ENCODE measurements at places on chromosomes 12 and 14.
A peak's percentile ranks its signal among the peaks of the same experiment; 100 is the strongest.

DNA sequence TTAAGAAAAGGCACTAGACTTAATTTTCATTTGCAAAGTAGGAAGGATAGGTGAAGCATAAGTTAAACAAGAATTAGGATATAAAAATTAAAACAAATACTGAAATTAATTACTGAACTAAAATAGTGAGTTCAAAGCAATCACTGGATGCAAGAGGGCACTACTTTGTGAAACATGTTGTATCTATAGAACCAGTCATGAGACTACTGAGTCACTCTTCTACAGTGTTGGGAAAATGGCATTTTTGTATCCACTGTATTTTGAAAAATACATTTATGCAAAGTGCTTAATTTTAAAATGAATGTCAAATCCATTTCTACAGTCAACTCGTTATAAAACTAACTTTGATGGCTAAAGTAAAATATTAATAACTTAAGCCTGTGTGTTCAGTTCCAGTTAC lies 47.9 kb downstream of the SEL1L start:
- no peak for DNase-seq

- DNase-seq: no peak
Measured at GRCh38 chr14:101968186-101968585, 3.8 kb downstream of the DYNC1H1 start.

DNA sequence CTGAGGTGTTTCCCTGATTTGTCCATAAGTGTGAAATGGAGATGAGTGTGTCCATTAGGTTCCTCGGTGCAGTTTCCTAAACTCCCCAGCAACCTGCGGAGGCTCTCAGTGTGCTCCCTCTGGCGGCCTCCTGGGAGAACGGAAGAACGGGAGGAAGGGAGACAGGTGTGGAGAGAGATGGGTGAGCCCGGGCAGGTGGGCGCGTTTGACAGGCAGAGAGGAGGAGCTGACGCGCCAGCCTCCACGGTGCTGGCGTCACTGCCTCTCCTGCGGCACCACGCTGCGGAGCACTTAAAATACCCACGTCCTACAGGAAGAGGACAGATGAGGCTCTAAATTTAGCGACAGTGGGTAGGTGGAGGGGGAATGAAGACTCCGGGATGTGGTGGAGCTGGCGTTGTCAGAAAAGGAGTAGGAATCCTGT lies 26.8 kb upstream of the PEX5 start:
- no peak for DNase-seq

GRCh38 chr14:85934123-85934885 lies 404.4 kb downstream of the FLRT2 start:
- DNase-seq: no peak

GRCh38 chr12:13161172-13161571 lies 35.4 kb upstream of the EMP1 start:
- DNase-seq: no peak

- peak; percentile 29 for DNase-seq
Measured at GRCh38 chr14:38553586-38553985, 297.7 kb upstream of the CLEC14A start.

DNA sequence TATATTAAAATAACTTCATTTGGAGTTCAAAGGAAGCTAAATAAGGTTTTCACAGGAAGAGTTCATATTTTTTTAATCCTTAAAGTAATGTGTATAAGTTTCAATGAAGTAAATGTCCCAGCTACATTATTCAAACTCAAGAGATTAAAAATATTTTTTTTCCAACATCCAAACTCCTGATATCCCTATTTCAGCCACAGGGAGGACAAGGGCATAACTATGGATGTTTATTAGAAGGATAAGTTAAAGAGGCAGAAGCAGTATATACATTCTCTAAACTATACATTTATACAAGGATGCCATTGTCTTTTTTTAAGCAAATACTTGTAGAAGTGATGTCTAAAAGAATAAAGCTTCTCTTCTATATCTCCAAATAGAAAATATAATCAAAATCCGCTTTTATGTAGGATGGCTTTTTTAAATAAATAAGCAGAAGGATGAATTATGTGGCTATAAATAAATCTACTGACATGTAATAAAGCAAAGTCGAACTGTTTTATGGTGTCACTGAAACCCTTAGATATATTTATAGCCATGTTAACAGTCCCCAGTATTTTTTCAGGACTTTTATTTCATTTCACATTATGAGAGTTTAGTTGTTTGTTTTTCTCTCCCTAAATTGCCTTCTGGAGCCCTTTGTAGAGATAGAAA lies 936.5 kb downstream of the DIO2 start:
- DNase-seq: no peak

DNA sequence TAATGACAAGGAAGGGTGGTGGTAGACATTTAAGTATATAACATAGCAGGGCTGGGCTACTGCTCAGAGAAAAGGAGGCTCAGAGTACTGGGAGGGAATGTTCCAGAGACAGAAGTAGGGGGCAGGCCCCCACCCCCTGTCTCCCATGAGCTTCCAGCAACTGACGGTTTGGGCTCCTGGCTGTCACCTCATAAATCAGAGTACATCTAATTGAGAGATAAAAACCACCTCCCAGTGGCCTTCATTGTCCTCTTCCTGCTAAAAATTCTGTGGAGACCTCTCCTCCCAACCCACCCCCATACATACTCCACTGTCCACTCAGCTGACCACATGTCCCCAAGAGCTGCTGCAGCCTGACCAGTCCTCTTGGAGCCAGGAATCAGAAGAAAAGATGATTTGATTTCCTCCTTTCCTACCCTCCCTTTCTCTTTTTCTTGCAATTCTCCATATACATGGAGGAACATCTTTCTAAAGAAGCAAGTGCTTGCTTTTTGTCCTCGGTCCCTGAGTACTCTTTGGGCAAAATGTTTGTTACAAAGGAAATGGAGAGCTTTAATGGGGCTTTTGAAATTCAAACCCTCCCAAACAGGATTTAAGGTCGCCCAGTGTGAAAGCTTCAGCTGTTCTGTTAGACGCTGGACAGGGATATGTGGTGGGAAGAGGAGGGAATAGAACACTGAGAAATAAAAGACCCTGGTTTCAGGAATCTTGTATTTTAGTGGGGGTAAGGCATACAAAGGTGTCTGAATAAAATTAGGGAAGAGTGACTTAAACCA lies 16.4 kb upstream of the KCNA5 start:
- no peak for DNase-seq

DNA sequence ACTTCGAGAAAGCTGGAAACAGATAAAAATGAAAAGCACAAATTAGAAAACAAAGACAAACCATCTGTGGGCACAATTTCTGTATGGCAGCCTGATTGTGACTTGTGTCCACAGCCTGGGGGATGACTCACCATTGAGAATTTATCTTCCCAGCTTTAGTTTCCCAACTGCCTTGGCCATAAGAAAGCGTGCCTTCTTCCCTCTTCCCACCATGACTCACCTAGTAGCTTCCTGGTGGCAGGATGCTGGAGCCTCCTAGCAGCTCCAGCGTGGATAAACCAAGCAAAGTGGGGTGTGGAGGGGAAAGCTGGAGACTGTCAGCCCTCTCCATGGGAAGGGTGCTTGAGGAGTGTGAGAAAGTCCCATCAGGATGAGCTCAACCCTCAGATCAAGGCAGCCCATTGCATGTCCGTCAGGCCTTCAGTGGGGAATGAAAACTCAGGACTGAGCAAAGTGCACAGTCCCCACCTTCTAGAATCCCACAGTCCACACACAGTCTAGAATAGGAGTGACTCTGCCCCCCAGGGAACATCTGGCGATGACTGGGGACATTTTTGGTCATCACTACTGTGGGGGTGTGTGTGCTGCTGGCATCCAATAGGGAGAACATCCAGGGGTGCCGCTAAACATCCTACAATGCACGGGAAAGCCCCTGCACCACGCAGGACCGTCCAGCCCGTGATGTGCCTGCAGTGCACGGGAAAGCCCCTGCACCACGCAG lies 22.4 kb upstream of the SERPINA6 start:
- DNase-seq: no peak

- peak; percentile 12 for DNase-seq
Measured at GRCh38 chr12:80553316-80553715, 109.3 kb downstream of the PTPRQ start.

GRCh38 chr12:54328595-54329337 lies 3.8 kb downstream of the COPZ1 start:
- no peak for DNase-seq

- DNase-seq: no peak
Measured at GRCh38 chr12:11757095-11757494, 107.6 kb downstream of the ETV6 start.

GRCh38 chr14:54127526-54127925 lies 170.9 kb upstream of the BMP4 start:
- no peak for DNase-seq

GRCh38 chr12:92244036-92244435 lies 98.4 kb upstream of the BTG1 start:
- no peak for DNase-seq

DNA sequence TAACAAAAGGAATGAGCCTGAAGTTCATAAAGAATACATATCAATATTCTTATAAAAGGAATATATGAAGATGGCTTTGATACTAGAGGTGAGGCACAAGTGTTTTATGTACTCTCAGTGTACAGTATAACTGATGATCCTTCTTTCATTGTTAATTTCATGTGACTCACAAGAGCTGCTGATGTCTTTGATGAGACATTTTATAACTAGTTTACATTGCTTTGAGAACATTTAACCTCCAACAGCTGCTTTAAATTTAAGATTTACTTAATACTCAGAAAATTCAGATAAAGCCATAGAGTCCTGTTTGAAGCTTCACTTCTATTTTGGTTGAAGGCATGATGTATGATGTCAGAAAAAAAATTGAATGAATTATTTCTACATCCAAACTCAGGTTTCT lies 59.8 kb downstream of the WASHC4 start:
- no peak for DNase-seq

DNA sequence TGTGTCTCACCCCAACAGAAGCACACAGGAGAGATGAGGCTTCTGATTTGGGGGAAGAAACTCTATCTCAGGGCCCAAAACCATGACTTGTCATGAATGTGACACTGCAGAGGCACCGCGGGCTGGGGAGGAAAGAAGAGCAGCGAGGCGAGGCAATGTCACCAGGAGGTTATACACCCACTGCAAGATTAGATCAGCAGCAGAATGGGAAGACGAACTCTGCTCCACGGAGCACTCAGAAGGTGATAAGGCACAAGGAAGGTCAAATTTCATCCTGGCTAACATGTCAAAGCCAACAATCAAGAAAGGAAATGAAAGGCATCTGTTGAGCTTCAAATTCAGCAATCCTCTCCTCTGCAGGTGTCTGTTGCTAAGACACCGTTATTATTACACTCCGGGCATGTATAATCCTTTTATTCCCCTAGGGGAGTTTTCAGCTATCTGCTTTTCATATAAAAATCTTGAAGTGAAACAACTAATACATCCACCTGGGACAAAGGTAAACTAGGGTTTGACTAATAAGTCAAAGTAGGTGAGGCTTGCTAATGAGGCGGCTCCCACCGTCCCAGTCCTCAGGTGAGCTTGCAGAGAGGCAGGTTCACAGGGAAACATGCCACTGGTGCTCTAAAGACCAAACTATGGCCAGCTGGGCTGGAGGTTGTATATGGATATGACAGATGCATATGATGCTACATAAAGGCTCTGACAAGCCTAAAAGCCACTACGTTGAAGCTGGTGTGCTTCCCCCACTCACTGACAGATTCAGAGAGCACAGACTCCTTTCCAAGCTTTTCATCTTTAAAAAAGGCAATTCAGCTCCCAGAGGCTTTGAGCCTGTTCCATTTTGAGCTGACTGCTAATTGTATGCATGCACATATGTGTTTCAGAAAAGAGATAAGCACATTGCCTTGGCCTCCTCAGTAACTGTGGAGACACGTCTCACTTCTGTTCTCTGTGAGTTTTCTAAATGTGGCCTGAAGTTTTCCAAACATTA lies 221.2 kb downstream of the NELL2 start:
- no peak for DNase-seq

DNA sequence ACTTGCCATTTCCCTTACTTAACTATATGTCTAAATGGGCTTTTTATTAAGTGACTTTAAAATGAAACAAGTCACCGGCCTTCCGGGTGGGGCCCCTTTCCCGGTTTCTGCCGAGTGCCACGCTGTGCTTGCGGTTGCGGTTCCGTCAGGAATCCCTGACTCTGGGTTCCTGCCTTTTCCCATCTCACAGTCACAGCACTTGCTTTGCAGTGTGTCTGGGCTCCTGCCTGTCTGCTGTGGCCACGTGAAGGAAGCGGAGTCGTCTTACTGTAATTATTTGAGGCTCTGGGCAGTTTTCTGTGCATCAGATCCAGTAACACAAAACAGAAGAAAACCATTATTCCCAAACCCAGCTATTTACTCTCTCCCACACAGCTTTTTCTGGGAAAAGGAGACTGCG lies 44.0 kb upstream of the FRMD6 start:
- no peak for DNase-seq

DNA sequence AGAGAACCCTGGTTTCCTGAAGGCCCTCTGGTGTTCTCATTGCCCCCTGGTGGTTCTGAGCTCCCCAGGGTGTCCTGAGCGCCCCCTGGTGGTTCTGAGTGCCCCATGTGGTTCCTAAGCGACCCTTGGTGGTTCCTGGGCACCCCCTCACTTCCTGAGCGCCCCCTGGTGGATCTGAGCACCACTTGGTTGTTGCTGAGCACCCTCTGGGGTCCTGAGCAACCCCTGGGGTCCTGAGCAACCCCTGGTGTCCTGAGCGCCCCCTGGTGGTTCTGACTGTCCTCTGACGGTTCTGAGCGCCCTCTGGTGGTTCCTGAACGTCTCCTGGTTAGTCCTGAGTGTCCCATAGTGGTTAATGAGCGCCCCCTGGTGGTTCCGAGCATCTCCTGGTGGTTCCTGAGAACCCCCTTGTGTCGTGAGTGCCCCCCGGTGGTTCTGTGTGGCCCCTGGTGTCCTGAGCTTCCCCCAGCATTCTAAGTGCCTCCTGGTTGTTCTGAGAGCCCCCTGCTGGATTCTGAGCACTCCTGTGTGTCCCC lies 568.3 kb downstream of the TMEM121 start:
- DNase-seq: no peak

DNA sequence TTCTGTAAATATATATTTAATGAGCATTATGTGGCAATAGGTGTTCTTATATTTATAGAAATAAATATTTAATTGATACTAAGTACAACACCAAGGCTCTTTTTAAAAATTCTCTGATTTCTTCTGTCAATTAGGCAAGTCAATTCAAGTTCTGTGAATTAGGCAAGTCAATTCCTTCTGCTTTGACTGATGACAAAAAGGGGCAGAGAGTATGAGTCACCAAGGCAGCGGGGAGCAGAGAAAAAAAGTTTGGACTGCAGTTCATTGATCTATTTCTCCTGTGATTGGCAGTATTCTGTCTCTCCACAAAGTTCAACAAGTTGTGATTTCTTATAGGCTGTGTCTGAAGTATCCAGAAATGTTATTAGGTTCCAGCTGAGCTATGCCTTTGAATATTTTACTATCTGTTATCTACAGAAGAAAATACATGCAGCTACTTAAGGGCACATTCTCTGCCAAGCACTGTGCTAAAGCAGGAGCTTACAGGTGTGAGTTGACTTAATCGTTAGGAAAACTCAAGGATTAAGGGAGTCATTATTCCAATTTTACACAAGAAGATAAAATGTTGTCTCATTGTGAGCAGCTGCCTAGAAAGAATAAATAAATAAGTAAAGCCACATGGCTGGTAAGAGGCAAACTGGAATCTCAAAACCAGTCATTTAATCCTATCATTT lies 206.4 kb upstream of the ALG10B start:
- no peak for DNase-seq

DNA sequence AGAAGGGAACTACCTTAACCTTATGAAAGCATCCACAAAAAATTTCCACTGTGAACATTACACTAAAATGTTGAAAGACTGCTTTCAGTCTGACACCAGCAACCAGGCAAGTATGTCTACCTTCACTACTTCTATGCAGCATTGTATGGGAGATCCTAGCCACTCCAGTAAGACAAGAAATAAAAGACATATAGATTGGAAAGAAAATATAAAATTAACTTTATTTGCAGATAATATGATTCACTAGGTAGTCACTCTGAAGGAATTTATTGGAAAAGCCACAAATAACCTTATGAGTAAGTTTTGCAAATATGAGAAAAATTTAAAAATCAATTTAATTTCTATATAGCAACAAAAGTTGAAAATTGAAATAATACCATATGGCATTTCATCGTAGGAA lies 172.0 kb downstream of the RERGL start:
- no peak for DNase-seq

Data from glomerular endothelial cell (primary cell).